ENCODE measurements at places on chromosomes 6 and 20. TPM values are rescaled to one million over a fixed set of nuclear protein-coding genes. Genes with fewer than 3 reads are reported as not detected.

The LY6G6D gene
- not detected for total RNA-seq

- no peak for DNase-seq
These were observed 46.0 kb downstream of the STX7 start for GRCh38 chr6:132466952-132467351.

The ULBP1 gene
- total RNA-seq: 0.04 TPM

GRCh38 chr6:155542036-155542435, 86.4 kb upstream of the NOX3 start:
- no peak for DNase-seq

GRCh38 chr6:139612135-139612465, 237.7 kb upstream of the CITED2 start:
- DNase-seq: no peak

GRCh38 chr6:36780442-36781177, 58.6 kb downstream of the CPNE5 start:
- peak; percentile 18 for DNase-seq

The TFAP2C gene
- total RNA-seq: not detected

- peak; percentile 80 for DNase-seq
These were observed 11.5 kb upstream of the DACT2 start for GRCh38 chr6:168331058-168331457.

DNA sequence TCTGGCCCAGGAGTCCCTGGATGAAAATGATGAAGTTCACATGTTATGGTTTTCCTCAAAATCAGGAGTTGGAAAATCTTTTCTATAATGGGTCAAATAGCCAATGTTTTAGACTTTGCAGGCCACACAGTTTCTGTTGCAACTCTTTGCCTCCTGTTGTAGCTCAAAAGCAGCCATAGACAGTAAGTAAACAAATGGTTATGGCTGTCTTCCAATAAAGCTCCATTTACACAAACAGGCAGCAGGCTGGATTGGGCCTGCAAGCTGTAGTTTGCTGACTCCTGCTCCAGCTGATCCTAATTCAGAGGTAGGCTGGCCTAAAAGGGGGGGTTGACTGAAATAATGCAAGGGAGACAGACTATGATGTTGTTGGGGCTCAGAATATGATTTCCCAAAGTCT, 33.0 kb downstream of the METTL24 start:
- peak; percentile 46 for DNase-seq

The VWA7 gene
- total RNA-seq: 0.79 TPM

The THBS2 gene
- 0.08 TPM for total RNA-seq

GRCh38 chr6:158050107-158050735, 68.6 kb downstream of the SYNJ2 start:
- DNase-seq: no peak

- no peak for DNase-seq
These were observed 134.9 kb upstream of the THBS2 start for GRCh38 chr6:169388395-169389166.

GRCh38 chr6:4262526-4262925, 127.2 kb upstream of the ECI2 start:
- DNase-seq: no peak

- peak; percentile 30 for DNase-seq
These were observed 15.8 kb upstream of the PLCB1 start for GRCh38 chr20:8116067-8116811.

The ZNF335 gene
- total RNA-seq: 6.0 TPM

The PDYN gene
- not detected for total RNA-seq

The SIRT5 gene
- total RNA-seq: 16.6 TPM

DNA sequence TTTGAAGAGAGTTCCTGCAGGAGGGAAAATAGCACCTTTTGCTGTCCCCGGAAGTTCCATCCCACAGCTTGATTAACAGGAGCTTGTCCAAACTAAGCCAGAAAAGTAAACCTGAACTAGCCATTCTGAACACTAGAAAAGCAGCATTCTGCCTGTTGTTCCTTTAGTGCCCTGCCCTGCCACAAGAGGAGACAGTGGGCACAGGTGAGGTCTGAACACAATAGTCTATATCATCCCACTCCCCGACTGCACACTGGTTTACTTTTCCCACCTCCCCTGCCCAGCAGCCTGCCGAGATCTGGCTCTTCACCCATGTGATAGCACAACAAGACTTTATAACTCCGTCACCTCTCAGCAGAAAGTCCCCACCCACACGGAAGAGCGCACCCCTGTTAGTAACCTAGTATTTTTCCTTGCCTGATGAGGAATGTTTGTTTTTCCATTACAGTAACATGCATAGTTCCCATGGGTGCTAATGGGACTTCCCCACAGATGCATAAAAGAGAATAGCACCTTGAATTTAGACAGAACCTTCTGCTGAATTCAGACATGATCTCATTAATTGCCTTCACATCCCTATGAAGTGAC, 59.7 kb downstream of the TFAP2A start:
- DNase-seq: no peak

- DNase-seq: no peak
These were observed 34.0 kb upstream of the MMS22L start for GRCh38 chr6:97316978-97317377.

- no peak for DNase-seq
These were observed 22.4 kb downstream of the TMC2 start for GRCh38 chr20:2558581-2559278.

DNA sequence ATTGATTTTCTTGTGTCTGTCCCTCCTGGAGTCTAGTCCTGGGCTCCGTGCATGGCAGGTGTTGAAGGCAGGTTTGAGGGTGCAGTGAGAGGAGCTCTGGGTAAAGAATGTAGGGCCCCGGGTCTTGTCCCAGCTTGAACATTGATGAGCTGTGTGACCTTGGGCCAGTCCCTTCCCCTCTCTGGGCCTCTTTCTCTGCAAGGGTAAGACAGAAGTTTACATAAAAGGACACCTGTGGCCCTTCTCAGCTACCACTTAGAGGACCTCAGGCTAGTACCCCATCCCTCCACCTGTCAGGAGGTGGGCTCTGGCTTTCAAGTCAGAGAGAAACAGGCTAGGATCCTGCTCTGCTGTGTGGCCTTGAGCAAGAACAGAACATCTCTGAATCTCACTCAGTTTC, 55.3 kb upstream of the CTNNBL1 start:
- DNase-seq: no peak

GRCh38 chr6:761997-762396, 69.1 kb upstream of the EXOC2 start:
- DNase-seq: no peak

GRCh38 chr6:20542927-20543602, 8.8 kb downstream of the CDKAL1 start:
- peak; percentile 76 for DNase-seq

The FAM209B gene
- 0.32 TPM for total RNA-seq

DNA sequence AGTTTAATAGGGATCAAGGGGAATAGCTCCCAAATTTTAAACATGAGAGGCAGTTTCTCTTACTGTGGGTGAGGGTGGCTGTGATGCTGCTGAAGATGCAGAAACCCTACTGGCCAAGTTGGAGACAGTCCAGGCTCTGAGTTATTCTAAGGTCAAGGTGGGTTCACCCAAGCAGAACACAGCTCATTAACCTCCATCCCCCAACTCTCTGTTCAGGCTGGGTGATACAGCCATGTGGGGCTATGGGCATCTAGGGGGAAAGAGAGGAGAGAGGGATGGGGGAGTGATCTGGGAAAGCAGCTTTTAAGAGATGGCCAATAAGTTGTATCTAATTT, 18.9 kb upstream of the TRAM2 start:
- no peak for DNase-seq

GRCh38 chr6:3509336-3509735, 52.5 kb upstream of the SLC22A23 start:
- DNase-seq: no peak

GRCh38 chr6:46254946-46255345, 84.2 kb upstream of the ENPP5 start:
- no peak for DNase-seq

The STX11 gene
- total RNA-seq: not detected
